ENCODE measurements at places on chromosomes 12 and 14.
A peak's percentile ranks its signal among the peaks of the same experiment; 100 is the strongest.

GRCh38 chr14:96037891-96038557 is 1.1 kb upstream of the C14orf132 start:
- no peak for DNase-seq

GRCh38 chr12:19138551-19138950 is 9.0 kb downstream of the PLEKHA5 start:
- DNase-seq, result no peak

DNA sequence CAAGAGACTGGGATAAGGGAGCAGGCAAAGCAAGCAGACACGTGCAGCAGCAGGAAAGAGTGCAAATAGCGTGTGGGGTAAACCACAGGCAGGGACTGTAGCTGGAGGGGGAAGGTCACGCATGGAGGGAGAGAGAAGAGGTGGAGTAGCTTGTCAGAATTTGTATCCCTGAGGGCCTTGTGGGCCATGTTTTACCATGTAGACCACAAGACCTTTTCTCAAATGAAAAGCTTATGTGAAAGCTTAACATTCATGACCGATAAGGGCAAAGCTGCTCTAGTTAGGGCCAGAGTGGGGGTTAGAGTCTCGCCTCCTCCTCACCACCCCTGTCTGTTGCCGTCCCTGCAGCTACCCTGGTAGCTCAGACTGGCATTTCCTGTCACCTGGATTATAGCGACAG is 152.9 kb upstream of the E2F7 start:
- DNase-seq, result no peak

GRCh38 chr12:118521036-118521370 is 144.6 kb downstream of the SUDS3 start:
- DNase-seq, result no peak

GRCh38 chr12:1436015-1436414 is 158.4 kb downstream of the FBXL14 start:
- DNase-seq, result no peak

DNA sequence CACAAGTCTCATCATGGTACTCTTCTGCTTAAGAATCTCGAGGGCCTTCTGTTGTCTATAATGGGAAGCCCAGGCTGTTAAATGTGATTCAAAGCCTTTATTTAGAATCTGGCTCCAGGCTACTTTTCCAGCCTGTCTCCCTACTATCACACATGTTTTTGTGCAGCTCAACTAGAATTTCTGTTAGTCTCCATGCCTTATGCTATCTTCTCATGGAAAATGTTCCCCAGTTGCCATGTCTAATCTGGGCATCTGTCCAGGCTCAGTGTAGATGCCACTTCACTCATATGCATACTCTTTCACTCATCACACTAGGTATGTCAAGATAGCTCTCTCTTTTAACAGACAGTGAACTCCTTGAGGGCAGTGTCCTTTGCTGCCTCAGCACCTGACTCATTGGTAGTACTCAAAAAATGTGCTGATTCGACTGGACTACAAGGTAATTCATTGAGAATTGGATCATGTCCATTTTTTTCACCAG is 145.3 kb downstream of the TTLL5 start:
- DNase-seq, result no peak

DNA sequence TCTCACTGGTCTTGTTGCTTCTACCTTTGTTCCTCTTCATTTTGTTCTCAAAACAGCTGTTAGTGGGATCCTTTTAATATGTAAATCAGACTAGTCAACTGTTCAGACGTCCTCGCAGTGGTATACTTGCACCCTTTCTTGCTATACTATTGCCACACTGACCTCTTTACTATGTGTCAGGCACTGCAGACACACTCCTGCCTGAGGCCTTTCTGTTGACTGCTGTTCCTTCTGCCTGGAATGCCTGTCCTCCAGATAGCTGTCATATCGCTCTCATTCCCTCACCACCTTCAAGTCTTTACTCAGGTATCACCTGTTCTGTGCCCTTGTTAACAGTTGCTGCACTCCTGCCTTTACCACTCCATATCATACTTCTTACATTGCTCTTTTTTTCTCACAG is 90.0 kb upstream of the TMEM263 start:
- no peak for DNase-seq

- DNase-seq, result no peak
Observed at GRCh38 chr14:53714495-53715192, 242.0 kb downstream of the BMP4 start.

DNA sequence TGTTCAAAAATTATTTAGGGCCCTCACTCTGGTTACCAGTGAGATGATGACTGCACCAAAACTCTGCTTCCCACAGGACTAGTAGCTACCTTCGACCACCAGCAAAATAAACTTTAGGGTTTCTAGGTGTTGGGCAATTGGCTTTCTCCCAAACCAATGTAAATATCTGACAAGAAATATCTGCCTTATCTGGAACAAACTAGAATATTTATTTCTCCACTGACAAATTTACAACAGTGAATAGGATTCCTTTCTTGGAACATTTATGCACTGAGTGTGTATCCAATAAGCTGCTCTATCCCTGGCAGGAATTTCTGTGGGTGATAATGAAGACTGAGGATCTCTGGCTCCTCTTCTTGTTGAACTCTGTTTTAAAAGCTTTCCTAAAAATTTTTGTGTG is 148.6 kb downstream of the SLC6A15 start:
- DNase-seq, result no peak

DNA sequence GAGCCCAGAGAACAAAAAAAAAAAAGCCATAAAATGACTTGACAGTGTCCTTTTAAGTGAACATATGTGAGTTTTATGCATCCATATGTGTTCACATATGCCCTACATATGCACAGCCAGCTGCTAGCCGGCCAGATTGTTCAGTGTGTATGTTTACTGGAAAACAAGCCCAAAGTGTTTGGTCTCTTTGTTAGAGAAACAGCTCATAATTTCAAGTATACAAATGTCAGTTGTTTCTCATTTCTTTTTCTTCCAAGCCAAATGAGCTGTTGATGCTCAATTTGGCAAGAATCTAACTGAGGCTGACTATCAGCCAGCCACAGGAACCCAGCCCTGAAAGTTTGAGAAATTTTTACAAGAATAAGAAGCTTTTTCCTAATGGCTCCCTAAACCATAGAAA is 60.8 kb upstream of the TSPAN8 start:
- no peak for DNase-seq

DNA sequence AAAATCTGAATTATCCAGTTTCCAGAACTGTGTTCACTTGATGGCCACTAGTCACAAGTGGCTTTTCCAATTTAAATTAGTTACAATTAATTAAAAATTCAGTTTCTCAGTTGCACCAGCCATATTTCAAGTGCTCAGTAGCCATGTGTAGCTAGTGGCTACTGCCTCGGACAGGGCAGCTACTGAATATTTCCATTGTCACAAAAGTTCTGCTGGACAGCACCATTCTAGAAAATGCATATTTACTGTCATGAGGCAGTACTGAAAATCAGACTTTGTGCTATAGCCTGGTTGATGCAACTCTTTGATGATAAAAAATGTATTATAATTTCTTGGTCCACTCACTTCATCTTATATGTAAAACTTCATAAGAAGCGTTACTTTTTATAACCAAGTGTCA is 11.5 kb upstream of the OVCH1 start:
- DNase-seq, result no peak

GRCh38 chr14:73503648-73504047 is 12.9 kb downstream of the RIOX1 start:
- no peak for DNase-seq

- peak; percentile 86 for DNase-seq
Observed at GRCh38 chr12:44847888-44848702, 28.0 kb downstream of the NELL2 start.

- DNase-seq, result no peak
Observed at GRCh38 chr12:117972301-117972700, 3.5 kb upstream of the KSR2 start.

GRCh38 chr14:101590616-101591015 is 29.3 kb downstream of the DIO3 start:
- no peak for DNase-seq

GRCh38 chr14:57390806-57391516 is 575 bp downstream of the NAA30 start:
- peak; percentile 45 for DNase-seq

GRCh38 chr14:68937471-68938270 is 41.4 kb downstream of the ACTN1 start:
- DNase-seq, result no peak

DNA sequence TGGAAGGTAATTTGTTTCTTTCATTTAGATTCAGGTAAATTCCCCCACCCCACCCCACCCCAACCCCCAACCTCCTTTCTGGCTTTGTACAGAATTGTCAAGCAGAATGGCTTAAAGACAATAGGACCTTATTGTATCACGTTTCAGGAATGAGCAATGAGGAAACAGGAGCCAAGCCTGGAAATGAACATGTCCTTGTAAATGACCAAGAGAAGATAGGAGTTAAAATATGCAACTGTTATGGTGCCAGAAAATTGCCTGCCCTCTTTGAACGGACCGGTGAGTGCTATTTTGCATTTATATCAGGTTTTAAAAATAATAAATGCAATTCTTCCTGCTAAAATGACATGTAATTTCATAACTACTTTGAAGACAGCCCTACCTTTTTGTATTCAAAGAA is 141.6 kb upstream of the PELI2 start:
- no peak for DNase-seq

All from DND-41 (cell line).